Left cardiac atrium (tissue), 4 donors: ENCODE measurements at places on chromosomes 5 and 9. TPM values are rescaled to one million over a fixed set of nuclear protein-coding genes. Genes with fewer than 3 reads are reported as not detected.

The ARID3C gene
- total RNA-seq, result not detected

The TMEM174 gene
- not detected for total RNA-seq

The ACOT12 gene
- total RNA-seq, result not detected

The FAM174A gene
- total RNA-seq, result 20.8 TPM

The LVRN gene
- 0.65 TPM for total RNA-seq

The DEPDC1B gene
- total RNA-seq, result 0.47 TPM

The ARSI gene
- total RNA-seq, result 0.68 TPM

The CARD6 gene
- total RNA-seq, result 10.6 TPM

The MSX2 gene
- 1.8 TPM for total RNA-seq

The SLC46A2 gene
- total RNA-seq, result not detected

The SLC6A7 gene
- not detected for total RNA-seq

The NR2F1-AS1 gene
- 11.9 TPM for total RNA-seq

The SLC36A2 gene
- 0.29 TPM for total RNA-seq

The PCDHGA12 gene
- total RNA-seq, result 6.5 TPM

The MARCOL gene
- total RNA-seq, result not detected

The RASEF gene
- 0.05 TPM for total RNA-seq

The CCDC187 gene
- not detected for total RNA-seq

The STPG3 gene
- 0.59 TPM for total RNA-seq

The RELL2 gene
- 1.4 TPM for total RNA-seq

The C5orf46 gene
- 1.0 TPM for total RNA-seq

The IFNA13 gene
- total RNA-seq, result not detected

The CYLC2 gene
- total RNA-seq, result not detected

The INSL6 gene
- not detected for total RNA-seq

The AFF4 gene
- 33.3 TPM for total RNA-seq

The CENPP gene
- 1.9 TPM for total RNA-seq

The F12 gene
- 0.39 TPM for total RNA-seq

The HSPA4 gene
- total RNA-seq, result 79.9 TPM

The NMUR2 gene
- 0.21 TPM for total RNA-seq

The GOLPH3 gene
- 48.0 TPM for total RNA-seq

The MYMK gene
- not detected for total RNA-seq

The ENHO gene
- total RNA-seq, result 0.60 TPM

The ELAVL2 gene
- total RNA-seq, result not detected

The C5orf52 gene
- total RNA-seq, result not detected

The RLN2 gene
- 0.32 TPM for total RNA-seq

The OR1J2 gene
- total RNA-seq, result not detected

The CER1 gene
- not detected for total RNA-seq

The SH3GL2 gene
- total RNA-seq, result 0.18 TPM

The ARHGEF39 gene
- total RNA-seq, result 0.84 TPM

The PCDHA9 gene
- total RNA-seq, result 0.05 TPM

The PAPPA gene
- 2.4 TPM for total RNA-seq

The C9orf153 gene
- 0.31 TPM for total RNA-seq

The PTPN3 gene
- 6.8 TPM for total RNA-seq

The FAM169A gene
- total RNA-seq, result 6.9 TPM

The SLC6A3 gene
- total RNA-seq, result not detected

The AMBP gene
- total RNA-seq, result 0.39 TPM

The SPINK7 gene
- not detected for total RNA-seq

The BHMT2 gene
- 21.5 TPM for total RNA-seq

The MAP1B gene
- 224 TPM for total RNA-seq

The IER5L gene
- total RNA-seq, result 5.4 TPM
